CD4-positive, alpha-beta memory T cell (primary cell): ENCODE measurements at places on chromosomes 11 and 22. TPM values are rescaled to one million over a fixed set of nuclear protein-coding genes. Genes with fewer than 3 reads are reported as not detected.

DNA sequence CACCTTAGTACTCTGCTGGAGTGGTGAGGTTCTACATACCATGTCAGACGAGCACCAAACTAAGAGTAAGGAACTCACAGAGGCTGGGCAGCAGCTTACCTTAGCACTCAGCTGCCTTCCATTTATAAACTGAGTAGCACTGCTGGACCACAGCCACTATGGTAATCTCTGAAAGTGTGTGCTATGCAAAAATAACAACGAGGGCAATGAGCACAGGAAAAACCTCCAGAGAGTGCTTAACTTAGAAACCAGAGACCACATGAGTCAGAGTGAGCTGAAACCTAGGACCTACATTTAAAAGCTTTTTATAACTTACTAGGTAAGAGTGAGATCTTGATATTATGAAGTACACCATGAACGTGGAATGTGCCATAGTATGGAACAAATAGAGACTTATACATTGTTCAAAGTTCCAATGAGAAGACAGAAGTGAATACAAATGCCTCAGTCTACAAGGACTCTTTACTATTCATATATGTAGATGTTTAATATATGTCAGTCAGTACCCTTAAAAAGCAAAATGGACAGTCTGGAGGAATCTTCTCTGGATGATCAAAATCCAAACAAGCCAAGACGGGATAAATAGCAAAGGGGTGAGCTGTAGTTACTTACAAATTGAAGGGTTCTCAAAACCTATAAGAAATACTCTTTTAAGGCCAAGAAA, 17.2 kb upstream of the CD59 start:
- no peak overlapping the region for H3K27ac ChIP-seq
- H3K4me3 ChIP-seq, result no peak overlapping the region
- H3K27me3 ChIP-seq, result no peaks in the 10 kb centered on the region
- H3K4me1 ChIP-seq, result no peaks in the 10 kb centered on the region
- no peak for DNase-seq
- peaks cover 53% of the 10 kb centered on the region for H3K36me3 ChIP-seq

GRCh38 chr11:93613231-93613831, 48.2 kb upstream of the CEP295 start:
- H3K27me3 ChIP-seq, result no peaks in the 10 kb centered on the region
- H3K4me3 ChIP-seq, result no peak overlapping the region
- H3K4me1 ChIP-seq, result no peaks in the 10 kb centered on the region
- H3K36me3 ChIP-seq, result no peaks in the 10 kb centered on the region
- H3K27ac ChIP-seq, result no peak overlapping the region

ARHGAP8 gene
- 0.67 TPM for total RNA-seq

DNA sequence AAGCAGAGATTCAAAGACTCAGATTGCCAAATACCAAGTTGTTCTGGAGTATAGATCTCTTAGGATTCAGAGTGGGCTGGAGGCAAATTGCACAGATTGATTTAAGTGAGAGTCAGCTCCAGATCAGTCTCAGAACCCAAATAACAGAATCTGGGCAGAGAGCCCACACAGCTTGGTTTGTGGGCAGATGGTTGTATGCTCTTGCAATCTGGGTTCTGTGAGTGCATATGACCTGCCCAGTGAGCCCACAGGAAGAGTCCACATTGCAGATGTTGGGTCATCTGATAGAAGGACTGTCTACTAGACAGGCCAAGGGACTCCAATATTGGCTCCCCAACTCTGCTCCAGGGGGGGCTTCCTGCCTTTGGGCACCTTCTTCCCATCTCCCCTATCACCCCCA, 65.9 kb downstream of the ADAMTS15 start:
- no peak overlapping the region for H3K27ac ChIP-seq
- H3K4me1 ChIP-seq, result no peaks in the 10 kb centered on the region
- DNase-seq, result no peak
- no peaks in the 10 kb centered on the region for H3K27me3 ChIP-seq

MEI1 gene
- 79.2 TPM for total RNA-seq

FIBIN gene
- total RNA-seq, result not detected

MFRP gene
- not detected for total RNA-seq

GRCh38 chr11:66443602-66444001, 5.0 kb upstream of the MRPL11 start:
- H3K27me3 ChIP-seq, result no peaks in the 10 kb centered on the region
- H3K4me1 ChIP-seq, result no peaks in the 10 kb centered on the region
- H3K4me3 ChIP-seq, result no peak overlapping the region
- no peak for DNase-seq
- H3K27ac ChIP-seq, result no peak overlapping the region

- peak overlapping the region; percentile 79 for H3K27ac ChIP-seq
- no peaks in the 10 kb centered on the region for H3K27me3 ChIP-seq
- no peak for DNase-seq
- H3K36me3 ChIP-seq, result no peaks in the 10 kb centered on the region
- peaks cover 34% of the 10 kb centered on the region for H3K4me1 ChIP-seq
- H3K4me3 ChIP-seq, result peak overlapping the region; percentile 57
These were observed 871 bp downstream of the SLC35E4 start for GRCh38 chr22:30636226-30637077.
